Right cardiac atrium (tissue), 5 donors: ENCODE measurements at places on chromosomes 7 and 10. TPM values are rescaled to one million over a fixed set of nuclear protein-coding genes. Genes with fewer than 3 reads are reported as not detected.

- DNase-seq, result no peak
These were observed 49.7 kb downstream of the CDK1 start for GRCh38 chr10:60827791-60828488.

- DNase-seq, result no peak
These were observed 42.3 kb downstream of the PPP1R17 start for GRCh38 chr7:31729195-31729804.

DNA sequence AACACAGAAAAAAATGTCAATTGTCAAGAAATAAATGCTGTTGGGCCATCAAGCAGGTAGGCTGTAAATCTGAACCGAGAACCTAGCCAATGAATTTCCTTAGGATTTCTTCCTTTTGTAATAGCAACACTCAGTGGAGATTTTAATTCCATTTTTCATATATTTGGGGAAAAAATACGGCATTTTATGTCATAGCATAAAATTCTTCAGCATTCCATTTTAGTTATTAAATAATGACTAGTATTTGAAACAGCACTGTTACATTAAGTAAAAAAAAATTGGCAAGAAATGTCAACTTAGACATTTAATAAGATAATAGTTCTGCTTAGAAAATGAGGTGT, 12.3 kb upstream of the VIM start:
- DNase-seq, result no peak

GRCh38 chr7:82715344-82715743, 271.8 kb upstream of the CACNA2D1 start:
- no peak for DNase-seq

- DNase-seq, result no peak
These were observed 102.5 kb downstream of the CD36 start for GRCh38 chr7:80740778-80741545.

GRCh38 chr7:94276795-94277194, 117.9 kb upstream of the COL1A2 start:
- no peak for DNase-seq

DNA sequence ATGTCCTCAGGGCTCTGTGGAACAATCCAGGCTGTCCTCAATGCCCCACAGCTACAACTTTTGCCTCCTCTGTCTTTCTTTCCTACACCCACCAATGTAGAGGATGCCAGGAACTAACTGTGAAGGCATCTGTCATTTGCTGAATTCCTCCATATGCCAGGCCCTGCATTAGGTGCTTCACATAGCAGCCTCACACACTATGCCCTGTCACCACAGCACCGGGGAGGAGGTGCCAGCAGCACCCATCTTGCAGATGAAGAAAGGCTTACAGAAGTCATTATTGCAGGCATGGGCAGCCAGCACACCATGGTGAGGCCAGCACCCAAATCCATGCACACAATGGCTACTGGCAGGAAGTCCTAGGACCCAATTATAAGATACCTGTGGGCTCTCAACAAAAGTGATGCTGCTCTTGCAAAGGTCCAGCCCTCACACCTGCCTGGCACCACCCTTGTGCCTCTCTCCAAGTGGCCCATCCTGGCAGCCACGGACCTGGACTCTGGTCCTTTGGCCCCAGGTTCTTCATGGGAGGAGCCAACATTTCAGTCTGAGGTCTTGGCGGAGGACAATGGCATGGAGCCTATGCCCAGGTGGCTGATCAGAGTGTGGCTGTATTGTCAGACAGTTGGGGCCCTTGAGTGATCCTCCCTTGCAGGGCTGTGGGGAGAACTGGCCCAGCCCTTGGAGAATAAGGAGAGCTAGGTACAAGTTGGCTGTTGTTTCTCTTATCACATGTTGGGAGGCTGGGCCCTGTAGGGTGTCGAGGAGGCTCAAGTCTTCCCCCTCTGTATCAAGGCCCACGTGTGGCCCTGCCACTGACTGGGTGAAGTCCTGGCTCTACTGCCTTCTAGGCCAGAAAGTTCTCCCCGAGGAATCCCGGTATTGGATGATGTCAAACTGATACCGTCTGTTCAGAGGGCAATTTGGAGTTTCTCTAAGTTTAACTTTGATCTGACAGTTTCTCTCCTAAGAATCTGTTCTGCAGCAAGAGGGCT, 14.4 kb upstream of the MYL7 start:
- DNase-seq, result no peak

- DNase-seq, result peak; percentile 12
These were observed 166.8 kb downstream of the SORCS1 start for GRCh38 chr10:106997721-106998120.

GRCh38 chr10:80186364-80187012, 18.8 kb downstream of the ANXA11 start:
- DNase-seq, result peak; percentile 83

- no peak for DNase-seq
These were observed 301.2 kb downstream of the PLXDC2 start for GRCh38 chr10:20117471-20117870.

GRCh38 chr10:78520737-78521430, 487.2 kb downstream of the RPS24 start:
- no peak for DNase-seq

GRCh38 chr7:86301301-86301700, 342.4 kb upstream of the GRM3 start:
- no peak for DNase-seq

GRCh38 chr10:103353281-103353680, 2.3 kb upstream of the PCGF6 start:
- DNase-seq, result no peak

- DNase-seq, result no peak
These were observed 268.5 kb downstream of the DNAJB9 start for GRCh38 chr7:108838198-108838597.

GRCh38 chr10:91590142-91590903, 42.5 kb downstream of the PPP1R3C start:
- DNase-seq, result peak; percentile 89

DNA sequence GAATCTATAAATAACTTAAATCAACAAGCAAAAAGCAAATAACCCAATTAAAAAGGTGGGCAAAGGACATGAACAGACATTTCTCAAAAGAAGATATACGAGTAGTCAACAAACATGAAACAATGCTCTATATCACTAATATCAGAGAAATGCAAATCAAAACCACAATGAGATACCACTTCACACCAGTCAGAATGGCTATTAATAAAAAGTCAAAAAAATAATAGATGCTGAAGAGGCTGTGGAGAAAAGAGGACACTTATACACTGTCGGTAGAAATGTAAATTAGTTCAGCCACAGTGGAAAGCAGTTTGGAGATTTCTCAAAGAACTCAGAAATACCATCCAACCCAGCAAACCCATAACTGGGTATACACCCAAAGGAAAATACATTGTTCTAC, 70.6 kb downstream of the CTTNBP2 start:
- no peak for DNase-seq

DNA sequence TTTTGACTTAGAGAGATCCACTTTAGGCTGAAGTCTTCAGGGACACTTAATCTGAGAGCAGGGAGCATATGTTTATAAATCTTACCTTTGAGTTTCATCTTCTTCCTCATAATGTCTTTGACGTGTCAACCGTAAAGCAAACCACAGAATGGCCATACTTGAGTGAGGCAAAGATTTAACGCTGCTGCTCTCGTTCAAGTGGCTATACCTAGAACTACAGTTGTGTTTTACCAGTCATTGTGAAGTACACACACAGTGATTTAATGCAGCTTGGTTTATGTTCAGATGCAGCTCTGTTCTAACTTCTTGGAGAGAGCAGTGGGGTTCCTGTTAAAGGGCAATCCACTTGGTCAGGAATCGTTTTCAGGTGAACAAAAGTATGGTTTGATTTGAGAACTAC, 39.9 kb upstream of the GOT1 start:
- DNase-seq, result no peak

DNA sequence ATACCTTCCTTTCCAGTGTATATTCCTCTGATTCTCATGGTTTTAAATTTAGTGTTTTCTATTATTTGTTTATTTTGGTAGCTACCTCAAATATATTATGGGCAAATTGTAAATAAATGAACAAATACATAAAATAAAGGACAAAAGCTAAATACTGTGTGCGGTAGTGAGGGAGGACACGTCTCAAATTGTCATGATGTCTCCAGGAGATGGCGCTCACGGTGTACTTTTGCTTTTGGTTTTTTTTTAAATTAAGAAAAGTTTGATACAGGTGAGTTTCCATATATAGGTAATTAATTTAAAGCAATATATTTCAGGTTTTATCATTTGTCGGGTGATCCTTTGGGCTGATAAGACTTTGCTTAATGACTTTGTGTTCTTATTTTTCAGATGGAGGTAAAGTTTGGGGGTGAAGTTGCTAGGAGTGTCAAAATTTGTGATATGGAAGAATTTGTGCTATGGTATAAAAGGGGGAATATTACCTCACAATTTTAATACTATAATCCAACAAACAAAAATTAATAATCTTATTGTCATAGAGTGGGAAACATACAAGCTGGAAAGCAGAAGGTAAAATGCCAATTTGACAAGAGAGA, 68.4 kb upstream of the TMEM229A start:
- no peak for DNase-seq

GRCh38 chr10:14604181-14605142, 170.2 kb downstream of the FAM107B start:
- peak; percentile 95 for DNase-seq

DNA sequence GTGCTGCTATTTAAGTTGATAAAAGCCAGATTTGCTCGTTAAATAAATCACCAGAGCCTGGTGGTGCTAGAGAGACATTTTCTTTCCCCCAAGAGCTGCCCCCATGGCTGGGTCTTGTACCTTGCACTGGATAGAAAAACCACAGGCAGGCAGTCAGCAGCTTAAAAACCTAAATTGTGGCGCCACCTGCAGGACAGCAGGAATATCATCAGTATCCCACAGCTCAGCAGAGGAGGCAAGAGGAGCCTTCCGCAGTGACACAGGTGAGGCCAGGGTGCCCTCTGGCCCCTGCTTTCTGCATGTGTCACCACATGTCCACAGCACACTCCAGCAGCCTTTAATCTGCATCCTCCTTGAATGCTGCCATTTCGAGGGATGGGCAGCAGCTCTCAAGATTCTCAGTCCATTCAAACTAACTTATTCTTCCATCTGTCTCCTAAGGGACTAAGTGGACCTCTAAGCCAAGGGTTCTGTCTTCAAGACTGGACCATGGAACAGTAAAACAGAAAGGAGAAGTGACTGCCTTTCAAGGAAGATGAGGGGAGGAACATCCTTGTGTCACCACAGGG, 4.5 kb upstream of the PLXNA4 start:
- peak; percentile 73 for DNase-seq

- no peak for DNase-seq
These were observed 171.8 kb downstream of the GRM3 start for GRCh38 chr7:86815556-86815955.

DNA sequence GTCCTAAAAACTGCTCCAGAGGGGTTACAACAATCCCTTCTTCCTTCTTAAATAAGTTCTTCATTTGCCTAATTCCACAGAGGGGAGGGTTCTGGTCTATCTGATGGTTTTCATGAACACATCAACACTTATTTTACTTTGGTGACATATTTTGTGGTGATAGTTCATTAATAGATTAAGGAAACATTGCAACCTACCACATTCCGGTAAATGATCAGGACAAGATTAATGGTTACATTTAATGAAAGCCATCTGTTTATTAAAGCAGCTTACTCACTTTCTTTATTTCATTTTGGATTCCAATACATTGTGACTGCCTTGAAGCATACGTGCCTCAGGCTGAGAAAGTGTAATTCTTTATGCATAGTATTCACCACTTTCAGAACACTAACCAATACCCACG, 101.0 kb downstream of the SKIDA1 start:
- DNase-seq, result no peak

GRCh38 chr10:131733596-131733995, 167.2 kb upstream of the PPP2R2D start:
- DNase-seq, result no peak

DNA sequence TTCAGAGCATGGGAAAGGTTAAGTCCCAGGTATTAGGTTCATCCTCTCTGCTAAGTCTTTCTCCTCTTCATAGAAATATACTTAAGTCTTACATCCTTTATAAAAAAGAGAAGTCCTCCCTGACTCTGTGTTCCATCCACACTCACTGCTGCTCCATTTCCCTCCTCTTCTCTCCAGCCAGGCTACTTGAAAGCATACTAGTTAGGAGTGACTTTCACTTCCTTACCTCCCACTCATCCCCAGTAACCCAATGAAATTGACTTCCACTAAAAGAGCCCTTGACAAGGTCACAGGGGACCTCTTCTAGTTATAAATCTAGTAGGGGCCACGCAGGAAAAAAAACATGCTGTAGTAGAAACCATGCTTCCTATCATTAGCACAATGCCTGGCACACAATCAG, 133.1 kb upstream of the AGK start:
- no peak for DNase-seq

GRCh38 chr7:106058928-106059324, 53.2 kb downstream of the SYPL1 start:
- DNase-seq, result no peak

- DNase-seq, result no peak
These were observed 2.4 kb downstream of the ANKRD22 start for GRCh38 chr10:88849234-88849633.

DNA sequence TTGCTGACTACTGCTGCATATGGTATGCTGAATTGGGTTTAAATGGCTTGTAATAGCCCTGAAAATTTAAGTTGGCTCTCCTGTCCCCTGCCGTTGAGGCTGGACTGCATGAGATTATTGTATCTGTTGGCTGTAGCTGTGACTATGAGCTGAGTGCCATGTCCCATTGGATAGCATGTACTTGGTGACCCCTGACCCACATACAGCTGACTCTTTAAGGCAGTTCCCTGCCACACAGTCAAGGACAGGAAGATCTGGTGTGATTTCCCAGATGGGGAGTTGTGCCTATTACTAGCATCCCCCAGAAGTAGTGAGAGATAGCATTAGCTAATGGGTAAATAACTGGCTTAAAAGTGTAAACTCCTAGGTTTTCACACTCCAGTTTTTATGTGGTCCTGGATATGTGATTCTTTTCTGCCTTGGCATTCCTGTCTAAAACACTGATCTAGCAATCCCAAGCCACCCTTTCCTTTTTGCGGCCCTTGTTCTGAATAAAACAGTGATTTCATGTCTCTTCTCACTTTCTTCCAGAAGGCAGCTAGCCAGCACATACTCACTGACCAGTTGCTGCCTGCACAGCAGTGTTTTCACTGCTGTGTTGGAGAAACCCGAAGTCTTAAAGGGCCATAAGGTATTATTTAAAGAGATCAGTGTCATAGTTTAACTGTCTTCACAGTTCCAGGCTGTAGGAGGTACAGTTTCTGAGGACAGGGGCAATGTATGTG, 35.9 kb downstream of the LRRC4 start:
- no peak for DNase-seq

GRCh38 chr7:117019786-117020590, 66.7 kb downstream of the ST7 start:
- peak; percentile 72 for DNase-seq

The TSPAN14 gene
- 27.6 TPM for polyA plus RNA-seq

The BAIAP2L1 gene
- 2.1 TPM for polyA plus RNA-seq

The ATOH7 gene
- polyA plus RNA-seq, result 0.05 TPM

The UBE3C gene
- 22.0 TPM for polyA plus RNA-seq

The FXYD4 gene
- polyA plus RNA-seq, result not detected

The PLEKHS1 gene
- not detected for polyA plus RNA-seq

The MRPS24 gene
- 272 TPM for polyA plus RNA-seq

The CABCOCO1 gene
- polyA plus RNA-seq, result 0.09 TPM

The RRP12 gene
- 18.4 TPM for polyA plus RNA-seq

The OR13A1 gene
- polyA plus RNA-seq, result not detected

The CFAP69 gene
- 2.3 TPM for polyA plus RNA-seq

The SKIDA1 gene
- polyA plus RNA-seq, result 0.88 TPM
